ENCODE measurements at places on chromosomes 6 and 20. TPM values are rescaled to one million over a fixed set of nuclear protein-coding genes. Genes with fewer than 3 reads are reported as not detected.

- peak overlapping the region; percentile 97 for H3K4me3 ChIP-seq
- H3K36me3 ChIP-seq = no peaks in the 10 kb centered on the region
- H3K27me3 ChIP-seq = no peaks in the 10 kb centered on the region
- peak overlapping the region; percentile 96 for H3K27ac ChIP-seq
Measured at GRCh38 chr20:50153153-50153499, 397 bp downstream of the PEDS1 start.

GRCh38 chr6:624979-625378 lies 31.9 kb downstream of the HUS1B start:
- no peak for DNase-seq
- H3K36me3 ChIP-seq = peaks cover 40% of the 10 kb centered on the region

DNA sequence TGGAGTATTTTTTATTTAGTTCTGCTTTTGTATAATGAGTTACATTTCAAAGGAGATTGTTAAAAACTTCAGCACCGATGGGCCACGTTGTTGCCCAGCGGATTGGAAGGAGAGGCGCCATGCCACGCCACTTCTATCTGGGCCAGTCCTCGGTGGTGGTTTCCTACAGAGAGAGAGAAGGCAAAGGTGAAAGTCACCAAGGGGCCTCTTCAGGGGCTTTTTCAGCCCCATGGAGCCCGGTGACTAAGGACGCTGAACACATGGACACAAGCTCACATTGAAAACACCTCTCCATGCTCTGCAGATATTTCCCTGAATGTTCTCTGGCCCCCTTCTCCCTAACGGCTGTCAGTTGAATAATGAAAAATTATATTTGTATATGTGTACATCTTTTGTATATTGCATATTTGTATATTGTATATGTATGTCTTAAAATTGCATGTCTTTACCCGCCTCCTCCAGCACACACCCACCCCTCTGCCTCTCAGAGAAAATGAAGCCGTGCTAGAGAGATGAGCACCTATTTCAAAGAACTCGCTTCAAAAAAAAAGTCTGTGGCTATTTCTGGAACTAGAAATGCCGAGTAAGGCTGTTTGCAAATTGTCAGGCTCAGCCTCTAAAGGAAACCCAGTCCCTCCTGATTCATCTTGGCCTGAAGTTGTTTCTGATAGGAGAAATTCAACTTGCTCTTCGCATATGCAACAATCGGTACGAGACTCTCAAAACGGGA lies 91.9 kb upstream of the CDH4 start:
- no peak overlapping the region for H3K27ac ChIP-seq
- no peaks in the 10 kb centered on the region for H3K36me3 ChIP-seq
- no peak overlapping the region for H3K4me3 ChIP-seq
- no peak for DNase-seq
- no peaks in the 10 kb centered on the region for H3K27me3 ChIP-seq

DNA sequence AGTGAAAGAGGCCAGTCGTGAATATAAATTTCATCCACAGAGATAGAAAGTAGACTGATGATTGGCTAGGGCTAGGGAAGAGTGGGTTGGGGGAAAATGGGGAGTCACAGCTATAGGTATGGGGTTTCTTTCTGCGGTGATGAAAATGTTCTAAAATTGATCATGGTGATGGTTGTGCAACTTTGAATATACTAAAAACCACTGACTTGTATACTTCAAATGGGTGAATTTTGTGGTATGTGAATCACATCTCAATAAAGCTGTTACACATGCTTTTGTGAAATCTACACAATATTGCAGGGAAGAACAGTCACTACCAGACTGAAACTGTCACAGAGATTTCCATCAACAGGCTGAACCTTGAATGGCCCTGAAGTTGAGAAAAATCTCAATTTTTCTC lies 61.5 kb downstream of the LYRM4 start:
- DNase-seq = no peak
- peaks cover 23% of the 10 kb centered on the region for H3K4me1 ChIP-seq
- no peaks in the 10 kb centered on the region for H3K27me3 ChIP-seq

PI16 gene
- 1.9 TPM for total RNA-seq

ULBP2 gene
- total RNA-seq = 4.1 TPM

DNA sequence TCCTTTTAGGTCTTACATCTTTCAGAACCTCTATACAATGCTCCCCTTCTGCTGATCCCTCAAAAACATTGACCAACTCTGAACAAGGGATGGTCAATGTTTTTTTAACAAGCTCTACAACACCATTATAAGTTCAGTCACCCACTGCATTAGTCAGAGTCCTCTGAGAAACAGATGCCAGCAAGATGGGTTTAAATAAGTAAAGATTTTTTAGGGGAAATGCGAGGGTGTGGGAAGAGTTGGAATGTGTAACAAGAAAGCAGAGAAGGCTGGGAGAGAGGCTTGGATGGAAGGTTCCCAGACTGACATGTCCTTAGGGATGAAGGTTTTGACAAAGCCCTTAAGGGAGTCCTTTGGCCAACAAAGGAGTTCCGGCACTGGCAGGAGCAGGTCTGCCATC lies 478.3 kb downstream of the FRK start:
- H3K27ac ChIP-seq = no peak overlapping the region
- no peak overlapping the region for H3K4me3 ChIP-seq
- H3K4me1 ChIP-seq = no peaks in the 10 kb centered on the region
- no peaks in the 10 kb centered on the region for H3K36me3 ChIP-seq

PCK1 gene
- 0.38 TPM for total RNA-seq

DNA sequence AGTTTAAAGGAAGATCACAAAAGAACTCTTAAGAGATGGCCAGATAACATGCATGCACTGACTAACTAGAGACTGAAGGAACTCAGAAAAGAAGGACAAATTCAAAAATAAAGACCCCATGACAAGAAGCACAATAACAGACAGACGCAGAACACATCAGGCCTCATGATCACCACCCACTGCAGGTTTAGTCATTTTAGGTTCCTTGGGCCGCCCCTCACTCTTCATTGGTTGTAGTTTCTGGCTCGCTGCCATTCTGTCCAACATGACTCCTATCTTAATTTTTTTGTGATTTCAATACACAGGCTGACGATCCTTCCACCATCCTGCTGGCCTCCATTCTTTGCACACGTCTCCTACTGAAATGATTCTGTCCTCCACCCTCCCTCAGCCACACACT lies 21.6 kb downstream of the STX7 start:
- no peak for DNase-seq
- H3K4me1 ChIP-seq = peaks cover 12% of the 10 kb centered on the region
- no peak overlapping the region for H3K4me3 ChIP-seq
- H3K36me3 ChIP-seq = no peaks in the 10 kb centered on the region
- no peaks in the 10 kb centered on the region for H3K27me3 ChIP-seq

DNA sequence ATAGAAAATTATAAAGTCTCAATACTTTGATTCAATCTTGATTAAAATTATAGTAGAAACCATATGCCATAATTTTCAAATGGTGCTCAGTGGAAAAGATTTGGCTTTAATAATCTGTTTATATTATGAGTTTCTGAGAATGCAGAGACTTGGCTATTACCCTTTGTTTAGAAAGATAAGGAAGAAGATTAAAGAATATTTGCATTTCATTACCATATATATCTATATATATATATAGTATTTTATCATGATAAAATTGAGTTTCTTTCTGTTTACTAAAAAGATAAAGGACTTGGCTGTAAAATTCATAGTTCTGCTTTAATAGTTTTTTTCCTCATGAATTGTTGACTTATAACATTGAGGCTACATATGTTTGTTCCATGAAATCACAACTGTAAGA lies 679.3 kb upstream of the MAP3K7 start:
- H3K4me1 ChIP-seq = no peaks in the 10 kb centered on the region
- H3K27me3 ChIP-seq = no peaks in the 10 kb centered on the region
- H3K4me3 ChIP-seq = no peak overlapping the region

DNA sequence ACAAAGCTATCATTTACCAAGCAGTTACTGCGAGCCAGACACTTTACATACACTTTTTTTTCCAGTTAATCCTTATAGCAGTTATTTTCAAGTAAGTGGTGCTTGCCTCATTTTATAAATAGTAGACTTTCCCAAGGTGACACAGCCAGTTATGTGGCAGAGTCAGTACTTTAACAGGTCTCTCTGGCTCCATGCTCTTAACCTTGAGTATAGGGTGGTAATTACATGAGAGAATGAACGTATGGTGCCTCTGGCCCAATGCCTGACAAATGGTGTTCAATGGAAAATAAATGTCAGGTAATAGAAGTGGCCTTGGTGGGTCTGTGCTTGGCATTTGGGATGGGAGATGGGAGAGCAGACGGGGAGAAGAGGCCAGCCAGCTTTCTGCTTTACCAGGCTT lies 316.3 kb downstream of the SLC35F1 start:
- no peaks in the 10 kb centered on the region for H3K4me1 ChIP-seq
- no peak overlapping the region for H3K27ac ChIP-seq
- H3K27me3 ChIP-seq = no peaks in the 10 kb centered on the region
- no peak overlapping the region for H3K4me3 ChIP-seq
- no peak for DNase-seq

- H3K27ac ChIP-seq = peak overlapping the region; percentile 34
- H3K36me3 ChIP-seq = no peaks in the 10 kb centered on the region
- no peaks in the 10 kb centered on the region for H3K27me3 ChIP-seq
- no peak for DNase-seq
- H3K4me3 ChIP-seq = no peak overlapping the region
Measured at GRCh38 chr20:52410731-52411234, 219.2 kb upstream of the ZFP64 start.

GRCh38 chr6:7127680-7128079 lies 19.9 kb downstream of the RREB1 start:
- no peaks in the 10 kb centered on the region for H3K27me3 ChIP-seq
- no peak for DNase-seq
- peaks cover 92% of the 10 kb centered on the region for H3K4me1 ChIP-seq
- H3K36me3 ChIP-seq = peaks cover 43% of the 10 kb centered on the region

CEP43 gene
- 13.7 TPM for total RNA-seq

GRCh38 chr6:44060612-44061374 lies 66.5 kb downstream of the MRPL14 start:
- no peaks in the 10 kb centered on the region for H3K36me3 ChIP-seq
- DNase-seq = no peak
- no peak overlapping the region for H3K4me3 ChIP-seq
- no peaks in the 10 kb centered on the region for H3K27me3 ChIP-seq

- no peak for DNase-seq
- H3K4me3 ChIP-seq = no peak overlapping the region
- no peak overlapping the region for H3K27ac ChIP-seq
- no peaks in the 10 kb centered on the region for H3K36me3 ChIP-seq
- no peaks in the 10 kb centered on the region for H3K4me1 ChIP-seq
- H3K27me3 ChIP-seq = no peaks in the 10 kb centered on the region
Measured at GRCh38 chr6:106450653-106451052, 90.1 kb downstream of the CRYBG1 start.

GLP1R gene
- total RNA-seq = not detected

DNA sequence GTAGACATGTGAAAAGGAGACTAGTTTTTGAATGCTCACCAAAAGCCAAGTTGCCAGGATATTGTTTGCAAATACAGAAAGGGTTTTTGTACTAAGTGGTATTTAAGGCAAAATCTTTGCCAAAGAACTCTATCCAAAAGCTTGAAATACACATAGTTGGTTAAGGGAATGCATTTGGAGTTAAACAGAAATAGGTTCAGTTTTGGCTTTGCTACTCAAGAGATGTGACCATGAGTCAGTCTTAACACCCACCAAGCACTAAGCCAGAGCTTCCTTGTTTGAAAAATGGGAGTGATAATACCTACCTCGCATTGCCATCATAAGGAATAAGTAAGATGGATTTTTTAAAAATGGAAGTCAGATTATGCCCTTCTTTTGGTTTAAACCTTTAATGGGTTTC lies 191.7 kb upstream of the LAMP5 start:
- peaks cover 13% of the 10 kb centered on the region for H3K4me1 ChIP-seq
- no peak for DNase-seq
- H3K27me3 ChIP-seq = no peaks in the 10 kb centered on the region
- H3K4me3 ChIP-seq = no peak overlapping the region
- H3K27ac ChIP-seq = no peak overlapping the region

DNA sequence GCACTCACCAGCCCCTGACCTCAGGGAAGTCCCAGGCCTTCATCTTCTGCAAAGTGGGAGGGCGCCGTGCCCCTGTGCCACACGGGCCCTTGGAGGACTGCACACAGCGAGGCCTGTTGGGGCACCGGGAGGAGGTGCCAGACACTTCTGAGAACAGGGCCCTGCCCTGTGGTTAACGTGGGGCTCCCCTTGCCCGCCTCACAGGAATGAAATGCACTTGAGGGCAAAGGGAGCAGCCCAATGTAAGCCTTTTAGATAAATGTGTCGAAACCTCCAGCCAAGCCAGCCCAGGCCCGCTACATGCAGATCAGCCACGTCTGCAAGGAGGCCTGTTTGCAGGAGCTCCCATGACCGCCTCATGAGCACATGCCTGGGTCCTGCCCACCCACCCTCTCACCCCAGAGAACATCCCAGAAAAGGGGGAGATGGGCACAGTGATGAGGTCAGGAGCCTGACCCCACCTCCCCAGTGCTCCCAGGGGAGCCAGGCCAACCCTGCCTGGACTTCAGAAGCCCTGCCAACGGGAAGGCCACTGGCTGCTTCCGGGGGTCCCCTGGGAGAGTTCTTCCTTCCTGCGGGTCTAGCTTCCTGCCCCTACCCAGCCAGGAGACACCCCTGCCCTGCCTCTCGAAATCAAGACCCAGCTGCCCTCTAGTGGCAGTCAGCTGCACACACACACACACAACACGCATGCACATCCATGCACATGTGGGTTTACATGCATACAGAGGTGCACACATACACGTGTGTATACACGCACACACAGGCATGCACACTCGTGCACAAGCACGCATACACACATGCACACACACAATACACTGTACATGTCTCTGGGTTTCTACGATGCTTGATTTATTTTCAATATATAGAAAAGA lies 178.7 kb downstream of the TAF4 start:
- H3K27ac ChIP-seq = no peak overlapping the region
- H3K36me3 ChIP-seq = no peaks in the 10 kb centered on the region
- DNase-seq = no peak
- H3K4me3 ChIP-seq = no peak overlapping the region
- H3K27me3 ChIP-seq = no peaks in the 10 kb centered on the region

DNA sequence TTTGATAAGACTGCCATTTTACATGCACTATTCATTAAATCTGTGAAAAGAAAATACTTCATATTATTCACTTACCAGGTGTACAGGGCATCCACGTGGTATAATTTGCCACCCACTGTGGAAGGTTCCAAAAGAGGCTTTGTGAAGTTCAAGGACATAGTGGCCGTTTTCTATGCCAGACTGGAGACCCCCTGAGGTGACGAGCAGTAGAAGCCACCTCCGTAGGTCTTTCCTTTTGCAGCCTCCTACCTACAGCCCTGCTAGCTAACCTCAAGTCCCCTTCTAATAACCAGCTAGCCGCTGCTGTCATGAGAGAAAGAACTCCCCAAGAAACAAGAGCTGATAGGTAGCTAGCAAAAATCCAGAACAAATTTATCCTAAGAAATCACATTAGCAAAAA lies 110.5 kb downstream of the ARHGAP18 start:
- H3K36me3 ChIP-seq = no peaks in the 10 kb centered on the region
- no peak overlapping the region for H3K27ac ChIP-seq
- H3K4me1 ChIP-seq = peaks cover 7% of the 10 kb centered on the region
- no peaks in the 10 kb centered on the region for H3K27me3 ChIP-seq
- H3K4me3 ChIP-seq = no peak overlapping the region
- no peak for DNase-seq

GRCh38 chr6:157322792-157323254 lies 496 bp downstream of the TMEM242 start:
- no peaks in the 10 kb centered on the region for H3K36me3 ChIP-seq
- peaks cover 11% of the 10 kb centered on the region for H3K4me1 ChIP-seq
- no peaks in the 10 kb centered on the region for H3K27me3 ChIP-seq
- H3K4me3 ChIP-seq = peak overlapping the region; percentile 73
- no peak for DNase-seq

GRCh38 chr20:1304710-1305515 lies 24.0 kb downstream of the SDCBP2 start:
- no peak overlapping the region for H3K27ac ChIP-seq
- no peak for DNase-seq
- H3K4me1 ChIP-seq = peaks cover 9% of the 10 kb centered on the region
- H3K4me3 ChIP-seq = no peak overlapping the region

GRCh38 chr6:56860475-56860874 lies 94.4 kb upstream of the BEND6 start:
- no peaks in the 10 kb centered on the region for H3K4me1 ChIP-seq
- H3K4me3 ChIP-seq = no peak overlapping the region
- no peaks in the 10 kb centered on the region for H3K36me3 ChIP-seq
- no peak overlapping the region for H3K27ac ChIP-seq
